H54 (cell line): ENCODE measurements at places on chromosomes 5 and 9.

DNA sequence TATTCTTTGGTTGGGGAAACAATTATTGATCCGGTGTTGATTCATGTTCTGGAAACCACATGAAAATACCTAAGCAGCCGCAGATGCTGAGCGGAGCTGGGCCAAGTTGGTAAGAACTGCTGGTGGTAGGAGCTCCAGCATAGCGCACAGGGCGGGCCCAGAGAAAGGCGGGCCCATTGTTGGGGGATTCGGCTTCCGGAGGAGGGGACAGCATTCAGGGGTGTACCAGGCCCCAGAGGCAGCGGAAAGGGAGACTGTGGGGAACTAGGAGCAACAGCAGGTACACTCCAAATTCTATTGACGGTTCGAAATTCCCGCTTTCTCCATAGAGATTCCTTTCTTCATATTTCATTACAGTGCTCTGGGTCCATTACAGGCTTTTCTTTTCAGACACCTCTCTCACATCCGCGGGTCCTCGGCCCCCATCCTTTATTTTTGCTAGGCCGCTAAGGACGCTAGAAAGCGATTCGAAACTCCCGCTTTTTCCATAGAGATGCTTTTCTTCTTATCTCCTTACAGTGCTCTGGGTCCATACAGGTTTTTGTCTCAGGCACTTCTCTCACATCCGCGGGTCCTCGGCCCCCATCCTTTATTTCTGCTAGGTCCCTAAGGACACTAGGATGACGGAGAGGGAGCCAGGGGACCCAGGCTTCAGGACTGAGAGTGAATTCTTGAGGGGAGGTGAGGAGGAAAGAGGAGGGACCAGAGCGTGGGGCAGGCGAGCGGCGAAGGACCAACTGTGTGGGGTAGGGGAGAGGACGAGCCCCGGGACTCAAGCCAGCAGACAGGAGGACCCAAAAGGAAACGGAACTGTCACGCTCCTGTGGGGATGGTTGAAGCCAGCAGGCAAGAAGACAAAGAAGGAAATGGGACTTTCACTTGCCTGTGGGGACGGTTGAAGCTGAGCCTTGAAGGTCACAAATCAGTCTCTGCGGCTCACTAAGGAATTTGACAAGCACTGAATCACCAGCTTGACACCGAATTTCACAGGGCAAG is at the start of gene CCDC152:
CCDC152 (plus strand) TSS at position 213 of the 996 bp plus-strand sequence. CDS start 2,304 bp downstream, outside the sequence.
- no peak for DNase-seq

DNA sequence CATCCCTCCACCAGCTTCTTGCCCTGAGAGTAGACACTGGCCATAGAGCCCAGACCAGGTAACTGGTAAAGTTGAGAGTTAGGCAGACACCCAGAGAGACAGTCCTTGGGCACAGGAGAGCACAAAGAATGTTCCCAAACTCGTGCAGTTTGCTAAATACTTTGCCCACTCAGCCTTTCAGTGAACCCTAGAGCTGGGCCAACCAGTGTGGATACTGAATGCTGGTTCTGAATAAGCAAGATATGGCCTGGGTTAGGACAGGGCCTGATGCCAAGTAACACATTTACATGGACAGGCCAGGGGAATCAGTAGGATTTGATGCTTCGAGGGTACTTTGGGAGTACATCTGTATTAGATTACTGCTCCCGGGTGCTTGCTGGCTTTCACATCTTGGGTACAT is 185.4 kb downstream of the SH3GL2 start:
- DNase-seq: no peak

DNA sequence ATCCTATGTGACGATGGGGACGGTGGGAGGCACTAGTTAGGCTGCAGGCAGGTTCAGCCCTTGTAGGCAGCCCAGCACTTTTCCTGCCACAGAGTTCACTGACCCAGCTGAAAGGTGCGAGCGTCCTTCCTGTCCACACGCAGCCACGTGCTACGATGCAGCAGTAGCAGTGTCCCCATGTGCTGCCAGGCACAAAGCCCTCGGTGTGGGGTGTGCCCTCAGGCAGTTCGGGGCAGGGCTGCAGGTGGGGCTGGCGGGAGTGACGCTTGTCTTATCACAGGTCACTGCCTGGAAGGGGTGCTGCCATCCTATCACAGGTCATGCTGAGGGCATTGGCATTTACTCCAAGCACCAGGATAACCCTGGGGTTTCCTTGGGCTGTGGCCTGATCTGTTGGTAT is 46.8 kb upstream of the CLPTM1L start:
- no peak for DNase-seq

GRCh38 chr9:99725852-99726251 is 95.8 kb upstream of the NR4A3 start:
- no peak for DNase-seq

GRCh38 chr9:61668846-61669245 is 479.0 kb downstream of the SPATA31A7 start:
- DNase-seq: no peak

DNA sequence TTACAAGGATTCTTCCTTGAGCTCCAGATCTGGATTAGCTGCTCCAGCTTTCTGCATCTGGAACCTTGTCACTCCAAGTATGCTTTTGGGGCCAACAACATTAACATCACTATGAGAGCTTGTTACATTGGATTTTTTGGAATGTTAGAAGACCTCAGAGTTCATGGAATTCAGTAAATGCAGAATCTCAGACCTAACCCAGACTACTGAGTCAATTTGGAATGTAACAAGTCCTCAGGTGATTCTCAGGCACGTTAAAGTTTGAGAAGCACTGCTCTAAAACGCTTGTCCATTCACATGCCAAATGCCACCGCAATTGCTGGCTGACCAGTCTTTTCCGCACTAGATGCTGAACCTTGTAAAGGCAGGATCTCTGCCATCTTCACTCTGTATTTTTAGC is 251.4 kb upstream of the TRIM32 start:
- no peak for DNase-seq

DNA sequence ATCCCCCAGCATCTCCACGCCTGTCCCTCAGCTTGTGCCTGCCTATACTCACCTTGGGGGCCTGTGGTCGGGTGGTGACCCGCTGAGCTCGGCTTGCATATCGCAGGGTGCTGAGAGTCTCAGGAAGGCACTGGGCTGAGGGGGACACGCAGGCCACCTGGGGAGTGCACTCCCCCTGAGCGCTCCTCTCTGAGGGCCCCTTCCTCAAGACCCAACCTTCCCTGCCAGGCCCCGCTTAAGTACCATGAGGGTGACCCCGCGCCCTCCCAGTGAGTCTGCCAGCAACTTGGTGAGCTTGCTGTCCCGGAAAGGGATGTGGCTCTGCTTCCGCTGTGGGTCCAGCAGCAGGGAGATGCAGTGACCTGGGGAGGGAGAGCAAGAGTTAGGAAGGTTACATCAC is 4.1 kb downstream of the KIF12 start:
- no peak for DNase-seq

GRCh38 chr9:95316794-95317118 is 753 bp downstream of the FANCC start:
- DNase-seq: peak; percentile 99

GRCh38 chr9:114691046-114691955 is 9.3 kb upstream of the TEX48 start:
- peak; percentile 55 for DNase-seq

- DNase-seq: no peak
These were observed 29.2 kb downstream of the CEP72 start for GRCh38 chr5:641331-641765.

GRCh38 chr5:112742424-112742823 is 4.7 kb downstream of the APC start:
- no peak for DNase-seq

DNA sequence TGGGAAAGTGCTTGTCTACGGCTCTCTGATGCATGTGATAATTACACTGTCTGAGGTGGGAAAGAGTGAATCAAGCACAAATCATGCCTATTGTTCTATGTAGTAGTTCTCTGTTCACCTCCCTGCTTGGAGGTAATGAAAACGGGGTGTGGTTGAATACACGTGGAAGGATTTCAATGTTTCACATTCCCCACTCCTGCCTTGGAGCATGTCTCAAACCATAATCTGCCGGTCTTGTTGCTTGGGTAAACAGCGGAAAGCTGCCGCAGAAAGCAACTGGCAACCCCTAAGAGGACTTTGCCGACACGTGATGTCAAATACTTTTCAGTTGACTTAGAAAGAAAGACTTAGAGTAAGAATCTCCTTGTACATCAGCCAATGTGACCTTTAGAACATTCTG is 63.5 kb upstream of the MOCS2 start:
- no peak for DNase-seq

DNA sequence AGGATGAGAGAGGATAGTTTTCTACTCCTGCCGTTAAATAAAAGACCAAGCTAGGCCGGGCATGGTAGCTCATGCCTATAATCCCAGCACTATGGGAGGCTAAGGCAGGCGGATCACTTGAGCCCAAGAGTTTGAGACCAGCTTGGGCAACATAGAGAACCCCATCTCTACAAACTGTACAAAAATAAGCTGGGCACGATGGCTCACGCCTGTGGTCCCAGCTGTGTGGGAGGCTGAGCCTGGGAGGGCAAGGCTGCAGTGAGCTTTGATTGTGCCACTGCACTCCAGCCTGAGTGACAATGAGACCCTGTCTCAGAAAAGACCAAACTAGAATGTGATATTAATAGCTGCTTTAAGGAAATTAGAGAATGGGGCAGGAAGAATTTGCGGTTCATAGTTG is 158.4 kb downstream of the NIPBL start:
- DNase-seq: no peak

GRCh38 chr9:95250462-95251221 is 66.9 kb downstream of the FANCC start:
- DNase-seq: no peak

- no peak for DNase-seq
These were observed 168.4 kb upstream of the FSTL4 start for GRCh38 chr5:133780619-133781280.

DNA sequence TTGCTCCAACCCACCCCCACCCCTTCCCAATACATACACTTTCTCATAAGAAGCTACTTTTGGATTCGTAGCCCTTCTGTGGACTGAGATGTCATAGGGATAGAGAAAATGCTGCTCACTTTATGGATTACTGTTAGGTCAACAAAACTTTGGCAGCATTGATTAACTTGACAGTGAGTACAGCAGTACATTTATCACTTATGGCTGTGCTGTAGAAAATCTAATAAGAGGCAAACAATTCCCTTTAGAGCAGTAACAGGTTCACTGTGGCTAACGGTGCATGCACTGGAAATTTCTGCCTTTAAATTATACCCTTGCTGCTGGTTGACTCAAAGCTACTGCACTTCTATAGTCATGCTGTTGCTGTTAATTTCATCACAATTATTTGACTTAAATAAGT is 59.2 kb downstream of the PPIC start:
- DNase-seq: no peak

- no peak for DNase-seq
These were observed 3.6 kb upstream of the PTGR1 start for GRCh38 chr9:111603041-111603440.

GRCh38 chr9:114058688-114059046 is 19.4 kb downstream of the AMBP start:
- no peak for DNase-seq

GRCh38 chr9:133990366-133991213 is 1.5 kb downstream of the VAV2 start:
- peak; percentile 95 for DNase-seq

- DNase-seq: no peak
These were observed 121.1 kb upstream of the GHR start for GRCh38 chr5:42302186-42302585.

DNA sequence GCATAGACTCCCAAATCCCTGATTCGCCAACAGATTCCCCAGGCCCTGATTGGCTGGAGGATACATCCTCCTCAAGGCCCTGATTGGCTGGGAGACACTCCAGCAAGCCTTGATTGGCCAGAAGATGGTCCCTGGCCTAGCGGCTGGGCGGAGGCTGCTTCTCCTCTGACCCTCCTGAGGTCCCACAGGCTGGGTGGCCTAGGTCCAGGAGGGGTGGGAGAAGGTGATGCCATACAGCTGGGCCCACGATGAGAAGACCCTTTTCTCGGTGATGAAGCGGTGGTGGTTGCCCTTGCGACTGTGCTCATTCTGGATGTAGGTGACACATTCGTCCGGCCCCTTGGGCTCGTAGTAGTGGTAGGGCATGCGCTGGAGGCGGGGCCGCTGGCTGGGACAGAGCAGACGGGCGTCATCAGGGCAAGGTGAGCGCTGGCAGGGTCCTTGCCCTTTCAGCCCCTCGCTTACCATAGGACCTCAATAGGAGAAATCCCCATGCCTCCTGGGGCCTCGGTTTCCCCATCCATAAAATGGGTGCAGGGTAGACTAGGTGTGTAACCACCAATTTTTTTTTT is 9.0 kb upstream of the AK1 start:
- no peak for DNase-seq

- no peak for DNase-seq
These were observed 8.0 kb downstream of the VDAC1 start for GRCh38 chr5:133996683-133997252.

DNA sequence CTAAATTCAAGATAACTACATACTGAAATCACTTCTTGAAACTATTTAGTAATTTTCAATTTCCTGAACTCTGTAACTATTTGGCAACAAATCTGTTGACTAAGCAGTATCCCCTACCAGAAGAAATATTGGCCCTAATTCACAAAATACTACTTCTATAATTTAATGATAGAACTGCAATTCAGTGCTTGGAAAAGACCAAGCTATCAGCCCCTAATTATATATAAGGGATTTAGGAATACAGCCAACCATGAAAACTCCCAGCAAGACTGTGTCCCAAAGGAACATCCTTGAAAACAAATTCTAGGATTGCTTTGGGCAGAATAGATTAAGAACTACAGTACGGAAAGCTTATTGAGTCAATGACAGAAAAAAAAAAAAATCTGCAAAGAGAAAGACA is 169.2 kb downstream of the RAB3C start:
- DNase-seq: no peak

- DNase-seq: no peak
These were observed 8.4 kb downstream of the SMARCA2 start for GRCh38 chr9:2023532-2023931.

GRCh38 chr9:92986176-92987119 is 39.1 kb downstream of the FGD3 start:
- no peak for DNase-seq

- no peak for DNase-seq
These were observed 57.6 kb downstream of the MAMDC2 start for GRCh38 chr9:70101265-70101664.

GRCh38 chr5:129572060-129572459 is 112.0 kb downstream of the ADAMTS19 start:
- no peak for DNase-seq

DNA sequence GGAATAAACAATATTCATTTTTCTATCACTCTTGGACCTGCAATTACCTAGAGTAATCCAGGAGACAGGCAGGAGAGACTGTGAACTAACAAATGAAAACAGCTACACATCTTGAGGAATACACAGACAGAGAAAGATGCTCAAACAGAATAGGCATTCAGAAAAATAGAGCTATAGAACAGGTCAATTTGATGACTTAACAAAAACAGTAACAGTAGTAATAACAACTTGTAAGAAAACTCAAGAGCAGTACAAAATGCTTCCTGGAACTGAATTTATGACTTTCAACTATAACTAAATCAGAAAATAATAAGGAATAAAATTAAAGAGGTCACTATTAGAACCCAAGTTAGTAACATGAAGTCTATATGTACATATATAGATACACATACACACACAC is 579.3 kb downstream of the TLR4 start:
- no peak for DNase-seq

GRCh38 chr9:136239983-136240330 is 5.7 kb downstream of the QSOX2 start:
- DNase-seq: no peak
